Smooth muscle cell of the brain vasculature (primary cell): ENCODE measurements at places on chromosomes 12 and 14.

GRCh38 chr12:31002999-31003398 is 70.7 kb upstream of the DDX11 start:
- no peak for DNase-seq

- DNase-seq = no peak
These were observed 102.1 kb downstream of the ERGIC2 start for GRCh38 chr12:29278673-29279420.

- DNase-seq = no peak
These were observed 48.9 kb downstream of the KIF26A start for GRCh38 chr14:104187121-104187889.

DNA sequence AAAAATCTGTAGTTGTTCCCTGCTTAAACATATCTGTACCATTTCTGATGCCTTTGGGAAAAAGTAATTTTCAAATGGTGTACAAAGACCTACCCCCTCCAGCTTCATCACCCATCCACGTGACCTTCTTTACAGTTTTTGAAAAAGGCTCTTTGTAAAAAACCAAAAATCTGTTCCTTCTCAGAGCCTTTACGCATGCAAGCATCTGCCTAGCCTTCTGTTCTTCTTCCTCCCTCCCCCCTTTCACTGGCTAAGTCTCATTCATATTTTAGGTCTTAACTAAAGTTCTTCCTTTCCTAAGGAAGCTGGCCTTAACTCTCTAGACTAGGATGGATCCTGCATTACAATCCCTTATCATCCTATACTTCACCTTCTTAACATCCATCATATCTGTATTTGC is 10.4 kb downstream of the CAPRIN2 start:
- DNase-seq = no peak

GRCh38 chr12:85405262-85405661 is 125.2 kb downstream of the ALX1 start:
- no peak for DNase-seq

DNA sequence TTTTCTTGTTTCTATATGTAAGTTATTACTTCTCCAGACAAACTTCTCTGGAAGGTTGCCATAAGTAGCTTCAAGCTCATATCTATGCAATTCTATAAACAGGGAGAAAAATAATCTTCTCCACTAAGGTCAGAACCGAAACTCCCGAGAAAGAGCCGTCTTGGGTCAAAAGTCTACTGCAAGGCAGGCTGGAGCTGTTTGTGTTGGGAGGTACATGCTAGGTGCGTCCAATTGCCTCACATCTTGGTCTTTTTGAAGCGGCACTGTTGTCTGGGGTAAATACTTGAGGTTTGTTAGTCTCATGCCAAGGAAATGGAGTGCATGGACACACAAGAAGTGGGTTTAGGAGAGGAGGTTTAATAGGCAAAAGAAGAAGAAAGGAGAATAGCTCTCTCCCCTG is 674.7 kb upstream of the TMEM132C start:
- no peak for DNase-seq

DNA sequence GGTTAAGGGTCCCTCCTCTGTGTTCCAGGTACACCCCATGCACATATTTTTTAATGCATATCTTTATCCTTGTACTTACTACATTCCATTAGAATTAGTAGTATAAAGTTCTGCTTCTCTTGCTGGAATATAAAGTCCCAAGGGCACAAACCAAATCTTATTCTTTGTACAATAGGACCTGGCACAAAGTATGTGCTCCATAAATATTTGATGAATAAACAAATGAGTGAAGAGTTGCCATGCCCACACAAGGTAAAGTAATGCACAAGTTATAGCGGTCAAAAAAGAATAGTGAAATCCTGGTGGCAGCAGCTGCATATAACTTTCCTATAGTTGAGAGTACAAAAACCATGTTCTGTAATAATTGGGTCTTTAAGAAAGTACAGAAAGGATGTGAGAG is 82.1 kb upstream of the BMP4 start:
- DNase-seq = no peak

GRCh38 chr12:67811437-67812361 is 163.2 kb downstream of the DYRK2 start:
- no peak for DNase-seq

DNA sequence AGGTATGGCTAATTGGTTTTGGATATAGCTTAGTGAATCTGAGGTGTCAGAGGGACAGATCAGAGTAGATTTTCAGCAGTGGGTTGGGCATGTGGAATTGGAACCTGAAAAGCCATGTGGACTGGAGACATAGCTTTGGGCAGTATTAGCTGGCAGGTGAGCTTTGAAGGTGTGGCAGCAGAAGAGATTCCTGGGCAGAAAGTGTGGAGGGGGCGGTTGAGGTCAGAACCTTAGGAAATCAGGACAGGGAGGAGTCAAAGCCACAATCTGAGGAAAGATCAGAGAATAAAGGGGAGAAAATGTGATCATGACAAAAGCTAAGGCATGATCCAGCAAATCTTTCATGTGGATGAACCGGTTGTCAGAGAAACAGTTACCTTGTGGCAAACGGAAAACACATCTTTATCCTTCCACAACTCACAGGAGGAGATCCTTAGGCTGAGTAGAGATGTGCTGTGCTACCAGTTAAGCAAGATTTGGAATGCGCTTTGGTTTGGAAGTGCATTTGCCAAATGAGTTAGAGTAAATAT is 56.4 kb downstream of the PTGER2 start:
- no peak for DNase-seq

GRCh38 chr12:57755454-57756372 is 810 bp downstream of the MARCHF9 start:
- no peak for DNase-seq

- DNase-seq = no peak
These were observed 10.9 kb upstream of the GSC start for GRCh38 chr14:94780536-94781399.

DNA sequence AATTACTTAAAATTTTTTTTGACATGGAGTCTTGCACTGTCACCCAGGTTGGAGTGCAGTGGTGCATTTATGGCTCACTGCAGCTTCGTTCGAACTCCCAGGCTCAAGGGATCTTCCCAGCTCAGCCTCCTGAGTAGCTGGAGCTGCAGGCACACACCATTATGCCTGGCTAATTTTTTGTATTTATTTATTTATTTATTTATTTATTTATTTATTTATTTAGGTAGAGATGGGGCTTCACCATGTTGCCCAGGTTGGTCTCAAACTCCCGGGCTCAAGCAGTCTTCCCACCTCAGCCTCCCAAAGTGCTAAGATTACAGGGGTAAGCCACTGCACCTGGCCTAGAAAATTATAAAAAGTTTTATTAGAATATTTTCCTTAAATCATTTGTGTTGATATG is 73.6 kb downstream of the DACT1 start:
- no peak for DNase-seq

DNA sequence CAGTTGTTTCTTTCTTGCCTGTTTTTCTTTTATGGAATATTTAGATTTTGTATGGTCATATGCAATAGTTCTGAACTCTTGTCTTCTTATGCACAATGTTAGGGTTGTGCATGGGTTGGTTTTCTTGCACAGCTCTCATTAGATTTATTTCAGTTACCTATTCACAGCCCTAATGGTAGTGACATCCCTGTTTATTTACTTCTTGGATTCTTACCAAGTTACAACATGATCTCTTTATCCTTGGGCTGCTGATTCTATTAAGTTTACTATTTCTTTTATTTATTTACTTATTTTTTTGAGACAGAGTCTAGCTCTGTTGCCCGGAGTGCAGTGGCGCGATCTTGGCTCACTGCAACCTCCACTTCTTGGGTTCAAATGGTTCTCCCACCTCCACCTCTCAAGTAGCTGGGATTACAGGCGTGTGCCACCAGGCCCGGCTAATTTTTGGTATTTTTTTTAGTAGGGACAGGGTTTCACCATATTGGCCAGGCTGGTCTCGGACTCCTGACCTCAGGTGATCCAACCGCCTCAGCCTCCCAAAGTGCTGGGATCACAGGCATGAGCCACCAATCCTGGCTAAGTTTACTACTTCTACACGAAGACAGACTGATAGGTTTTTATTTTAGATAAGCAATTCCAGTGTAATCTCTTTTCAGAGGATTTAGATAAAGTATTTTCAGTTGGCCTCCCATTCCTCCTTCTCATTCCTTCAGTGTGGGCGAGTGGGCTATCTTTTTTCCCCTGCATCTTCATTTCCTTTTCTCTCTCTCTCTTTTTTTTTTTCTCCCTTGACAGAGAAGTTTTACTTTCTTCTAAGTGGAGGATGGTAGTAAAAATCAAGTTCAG is 395.1 kb upstream of the RGS6 start:
- no peak for DNase-seq

- no peak for DNase-seq
These were observed 588.2 kb downstream of the NRXN3 start for GRCh38 chr14:78758333-78758732.

- no peak for DNase-seq
These were observed 9.2 kb upstream of the ZNF385A start for GRCh38 chr12:54393743-54394142.

DNA sequence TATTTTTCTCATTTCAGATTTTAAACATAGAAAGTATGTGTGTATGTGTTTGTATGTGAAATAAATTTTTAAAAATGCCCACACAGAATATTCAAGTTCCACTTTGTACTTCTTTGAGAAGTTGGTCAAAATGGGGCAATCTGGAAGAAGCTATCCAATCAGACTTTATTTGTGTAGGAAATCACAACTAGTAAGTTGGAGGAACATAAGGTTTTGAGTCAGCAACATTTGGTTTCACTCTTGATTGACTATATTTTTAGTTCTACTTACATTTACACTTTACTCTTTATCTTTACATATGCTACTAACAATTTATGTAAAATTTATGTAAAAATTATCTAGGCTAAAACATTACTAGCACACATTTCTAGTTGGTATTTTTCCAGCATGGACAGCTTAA is 128.1 kb downstream of the ATXN7L3B start:
- DNase-seq = no peak

DNA sequence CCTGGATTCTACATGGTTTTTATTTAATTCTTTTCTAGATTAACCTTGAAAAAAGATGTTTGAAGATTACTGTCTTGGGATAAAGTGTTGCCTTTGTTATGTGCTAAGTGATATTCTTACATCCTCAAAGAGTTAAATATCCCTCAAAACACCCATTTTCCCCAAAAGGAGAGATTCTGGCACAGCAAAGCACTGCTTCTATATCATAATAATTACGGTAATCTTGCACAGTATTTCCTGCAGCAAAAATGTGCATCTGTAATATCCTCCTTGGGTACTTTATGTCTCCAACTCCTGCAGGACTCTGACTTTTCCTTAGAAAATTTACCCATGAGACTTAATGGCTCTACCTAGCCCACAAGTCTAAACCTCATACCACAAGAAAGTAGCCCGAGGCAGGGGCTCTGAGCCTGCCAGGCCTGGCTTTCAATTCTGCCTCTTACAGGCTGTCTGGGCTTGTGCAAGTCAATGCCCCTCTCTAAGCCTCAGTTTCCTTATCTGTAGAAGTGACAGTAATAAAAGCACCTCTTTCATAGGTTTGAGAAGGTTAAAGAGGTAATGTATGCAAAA is 45.8 kb downstream of the SVOP start:
- DNase-seq = no peak

GRCh38 chr12:26116829-26117715 is 7.8 kb downstream of the BHLHE41 start:
- no peak for DNase-seq

- DNase-seq = no peak
These were observed 12.2 kb upstream of the C14orf180 start for GRCh38 chr14:104567141-104567956.

DNA sequence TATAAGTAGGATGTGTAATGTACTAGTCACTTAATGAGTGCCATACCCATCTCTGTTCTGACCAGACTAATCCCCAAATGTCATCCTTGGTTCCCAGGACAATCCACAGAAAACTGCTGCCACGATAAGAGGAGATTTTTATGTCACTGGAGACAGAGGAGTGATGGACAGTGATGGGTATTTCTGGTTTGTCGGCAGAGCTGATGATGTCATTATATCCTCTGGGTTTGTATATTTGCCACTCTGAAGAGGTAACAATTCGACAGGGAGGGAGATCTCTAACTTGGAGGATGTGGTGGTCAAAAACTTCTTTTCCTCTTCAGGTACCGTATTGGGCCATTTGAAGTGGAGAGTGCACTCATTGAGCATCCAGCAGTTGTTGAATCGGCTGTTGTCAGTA is 20.3 kb downstream of the ACSM4 start:
- no peak for DNase-seq

DNA sequence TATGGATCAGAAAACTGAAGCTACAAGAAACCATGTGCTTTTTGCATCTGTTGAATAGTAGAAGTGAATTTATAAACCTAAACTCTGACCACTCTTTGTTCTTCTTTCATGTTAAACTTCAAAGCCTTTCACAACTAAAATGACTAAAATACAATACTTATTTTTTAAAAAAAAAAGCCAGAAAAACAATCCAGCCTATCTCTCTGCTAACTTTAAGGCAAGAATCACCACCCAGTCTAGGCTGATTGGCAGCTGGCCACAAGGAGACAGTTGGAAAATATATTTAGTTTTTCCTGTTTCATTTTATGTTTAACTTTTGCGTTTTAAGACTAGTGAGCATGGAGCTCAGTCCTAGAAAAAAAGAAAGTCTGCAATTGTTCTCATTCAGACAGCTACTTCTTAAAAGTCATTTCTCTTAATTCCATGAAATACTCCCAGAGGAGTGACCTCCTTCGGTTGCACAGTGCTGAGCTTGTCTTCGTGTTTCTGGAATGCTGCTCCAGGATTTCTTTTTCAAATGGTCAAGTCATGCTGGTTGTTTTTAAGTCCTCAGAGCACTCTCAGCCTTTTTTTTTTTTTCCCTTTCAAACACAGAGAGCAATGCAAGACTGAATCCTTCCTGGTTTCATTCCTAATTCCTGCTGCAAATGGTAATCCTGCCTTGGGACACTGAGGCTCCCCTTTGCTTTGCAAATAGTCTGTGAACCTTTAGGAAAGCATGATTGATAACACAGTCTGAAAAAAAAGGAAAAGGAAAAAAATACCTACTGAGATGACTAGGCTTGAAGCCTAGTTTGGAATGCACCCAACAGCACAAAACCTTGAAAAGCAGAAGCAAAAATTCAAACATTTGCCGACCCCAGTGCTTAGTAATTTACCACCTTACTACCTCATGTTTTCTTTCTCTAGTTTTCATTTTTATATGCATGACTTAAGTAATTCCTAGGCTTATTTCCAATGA is 233.3 kb upstream of the DAAM1 start:
- DNase-seq = peak; percentile 9

DNA sequence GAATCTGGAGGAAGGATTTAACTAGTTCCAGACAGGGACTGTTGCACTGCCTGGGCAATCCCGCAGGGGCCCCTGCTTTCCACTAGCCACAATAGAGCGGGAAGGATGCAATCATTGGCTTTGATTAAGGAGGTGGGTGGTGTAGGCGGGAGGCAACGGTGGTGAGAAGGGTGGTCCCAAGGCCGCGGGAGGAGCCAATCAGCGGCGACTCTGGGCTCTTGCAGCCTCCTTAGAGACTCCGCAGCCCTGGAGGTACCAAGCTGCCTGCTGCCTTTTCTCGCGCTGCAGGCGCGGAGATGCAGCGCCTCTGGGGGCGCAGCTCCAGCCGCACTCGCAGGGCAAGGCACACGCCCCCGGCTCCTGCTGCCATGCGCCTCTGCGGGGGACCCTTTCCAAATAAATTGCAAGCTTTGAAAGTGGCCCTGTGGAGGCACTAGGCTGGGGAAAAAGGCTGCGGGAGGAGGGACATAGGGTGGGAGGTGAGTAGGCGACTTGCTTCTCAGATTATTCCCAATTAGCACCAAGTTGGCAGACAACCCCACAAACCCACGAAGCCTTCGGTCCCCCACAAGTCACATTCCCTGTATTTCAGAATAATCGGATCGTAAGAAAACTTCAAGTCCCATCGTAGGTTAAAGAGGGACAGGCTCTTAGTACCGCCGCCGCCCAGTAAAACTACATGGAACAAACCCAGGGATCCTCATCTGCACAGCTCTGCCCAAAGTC is 858 bp upstream of the KCNA1 start:
- DNase-seq = peak; percentile 12

- DNase-seq = no peak
These were observed 366.5 kb upstream of the OR4E1 start for GRCh38 chr14:22039938-22040780.
